NB4 (cell line): ENCODE measurements at places on chromosomes 4 and X.

DNA sequence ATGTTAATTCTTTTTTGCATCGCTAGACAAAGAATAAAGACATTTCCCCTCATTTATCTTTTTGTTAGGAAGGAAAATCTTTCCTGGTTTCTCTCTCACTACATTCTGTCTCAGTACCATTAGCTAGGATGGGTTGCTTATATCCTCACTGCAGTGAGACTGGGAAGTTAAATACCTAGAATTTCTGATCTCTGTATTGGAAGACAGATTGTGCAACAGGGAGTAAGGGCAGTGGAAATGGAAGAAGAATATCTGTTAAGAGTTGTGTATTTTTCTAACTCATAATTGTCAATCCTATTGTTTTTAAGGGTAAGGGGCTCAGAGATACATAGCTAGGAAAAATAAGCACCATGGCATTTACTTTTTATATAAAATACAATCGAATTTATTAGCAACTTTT is 19.6 kb downstream of the PTPN13 start:
- DNase-seq: no peak

- DNase-seq: no peak
These were observed 88.3 kb upstream of the UNC5C start for GRCh38 chr4:95637043-95637600.

DNA sequence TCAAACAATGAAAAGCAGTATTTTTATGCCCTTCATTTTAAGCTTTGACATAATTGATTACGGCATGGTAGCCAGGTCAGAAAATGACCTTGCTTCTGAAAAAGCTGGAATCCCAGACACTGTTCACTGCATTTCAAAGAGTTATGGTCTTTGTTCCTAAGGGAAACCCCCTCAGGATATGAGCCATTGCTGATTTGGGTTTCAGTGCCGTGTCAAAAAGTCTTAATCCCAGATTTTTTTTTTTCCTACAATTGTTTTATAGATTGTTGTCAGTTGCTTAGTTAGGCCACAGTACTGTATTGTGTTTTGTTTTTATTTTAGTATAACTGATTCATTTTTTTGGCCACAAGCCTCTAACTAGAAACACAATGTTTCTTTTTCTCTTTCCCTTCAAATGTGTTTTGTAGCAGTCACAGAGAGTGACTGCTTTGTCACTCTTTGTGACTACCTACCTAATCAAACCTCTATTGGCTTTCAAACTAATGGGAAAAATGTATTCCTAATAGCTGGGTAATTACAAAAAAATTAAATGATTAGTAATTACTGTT is 10.3 kb downstream of the WDR44 start:
- DNase-seq: no peak

DNA sequence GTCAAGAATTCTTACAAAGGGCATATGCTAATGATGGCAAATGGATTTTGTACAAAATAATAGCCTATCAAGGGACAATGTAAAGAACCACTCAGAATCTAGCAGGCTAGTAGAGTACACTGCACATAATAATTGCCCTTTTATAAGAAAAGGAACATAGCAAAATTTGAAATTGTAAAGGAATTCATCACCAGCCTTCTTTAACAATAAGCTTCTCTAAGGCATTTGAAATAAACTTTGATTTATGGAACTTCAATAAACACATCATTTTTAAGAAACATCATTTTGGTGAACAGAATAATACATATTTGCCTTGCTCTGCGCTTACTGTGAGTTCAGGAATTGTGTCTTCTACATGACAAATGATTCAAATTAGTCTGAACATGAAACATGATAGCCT is 9.7 kb upstream of the ATP10D start:
- DNase-seq: no peak

DNA sequence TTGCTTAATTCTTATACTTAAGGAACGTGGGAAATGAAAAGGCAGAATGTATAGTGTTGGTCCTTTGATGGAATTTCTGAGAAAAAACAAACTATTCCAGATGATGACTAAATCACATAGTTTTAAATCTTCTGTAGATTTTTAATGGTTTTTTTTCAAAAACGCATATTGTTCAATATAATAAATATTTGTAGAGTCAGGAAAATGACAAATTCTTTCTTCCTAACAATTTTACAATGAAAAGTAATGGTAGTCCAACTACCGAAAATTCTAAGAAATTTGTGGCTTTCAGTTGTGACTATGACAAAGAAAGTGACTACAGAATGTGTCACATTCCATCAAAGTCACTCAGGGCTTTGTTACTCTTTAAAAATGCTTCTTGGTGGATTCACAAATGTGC is 164.8 kb upstream of the PITX2 start:
- DNase-seq: no peak

- no peak for DNase-seq
These were observed 37.8 kb downstream of the SORBS2 start for GRCh38 chr4:185774131-185774653.

DNA sequence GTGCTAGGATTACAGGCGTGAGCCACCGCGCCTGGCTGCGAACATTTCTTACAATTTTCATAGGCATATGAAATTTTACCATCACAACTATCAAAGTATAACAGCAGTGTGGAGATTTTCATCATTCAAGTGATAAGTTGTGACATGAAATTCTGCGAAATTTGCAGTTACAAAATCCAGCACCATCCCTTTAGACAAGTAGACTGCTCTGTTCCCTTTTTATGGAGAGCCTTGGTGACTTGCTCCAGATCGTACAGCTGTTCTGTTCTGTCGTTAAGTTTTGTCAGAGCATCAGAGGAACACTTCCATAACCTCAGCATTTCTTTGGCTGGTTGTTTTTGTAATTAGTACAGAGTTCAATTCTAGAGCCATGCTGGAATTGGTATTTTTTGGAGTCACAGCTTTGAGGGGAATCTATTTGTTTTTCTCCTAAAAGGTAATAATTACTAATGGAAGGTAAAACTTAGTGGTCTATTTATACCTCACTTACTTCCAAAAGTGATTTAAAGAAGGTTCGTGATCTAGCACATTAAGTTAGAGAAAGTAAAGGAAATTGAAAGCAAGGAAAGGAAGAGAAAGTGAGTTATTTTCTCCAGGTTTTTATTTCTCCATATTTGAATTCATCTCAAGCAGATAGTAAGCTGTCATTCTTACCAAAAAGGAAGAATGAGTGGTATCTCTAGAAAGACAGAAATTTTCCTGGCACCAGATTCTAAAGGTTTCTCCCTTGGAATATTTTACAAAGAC is 22.1 kb downstream of the ZRSR2 start:
- no peak for DNase-seq

DNA sequence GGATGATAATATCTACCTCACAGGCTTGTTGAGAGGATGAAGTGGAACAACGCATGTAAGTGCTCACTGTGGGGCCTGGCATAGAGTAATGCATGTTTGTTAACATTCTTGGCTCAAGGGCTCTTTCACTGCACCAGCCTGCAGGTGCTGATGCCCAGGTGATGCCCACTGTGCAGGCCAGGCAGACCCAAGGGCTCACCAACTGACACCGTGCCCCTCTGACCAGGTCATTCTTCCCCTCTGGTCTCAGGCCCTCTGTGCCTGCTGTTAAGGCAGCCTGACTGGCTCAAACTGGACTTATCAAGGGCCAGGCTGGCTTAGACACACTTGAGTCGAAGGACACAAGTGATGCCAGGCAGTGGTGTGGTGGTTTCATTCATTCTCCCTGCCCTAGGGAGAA is 90.5 kb downstream of the PJA1 start:
- no peak for DNase-seq

GRCh38 chr4:4271912-4272311 is 18.0 kb downstream of the LYAR start:
- DNase-seq: peak; percentile 35

DNA sequence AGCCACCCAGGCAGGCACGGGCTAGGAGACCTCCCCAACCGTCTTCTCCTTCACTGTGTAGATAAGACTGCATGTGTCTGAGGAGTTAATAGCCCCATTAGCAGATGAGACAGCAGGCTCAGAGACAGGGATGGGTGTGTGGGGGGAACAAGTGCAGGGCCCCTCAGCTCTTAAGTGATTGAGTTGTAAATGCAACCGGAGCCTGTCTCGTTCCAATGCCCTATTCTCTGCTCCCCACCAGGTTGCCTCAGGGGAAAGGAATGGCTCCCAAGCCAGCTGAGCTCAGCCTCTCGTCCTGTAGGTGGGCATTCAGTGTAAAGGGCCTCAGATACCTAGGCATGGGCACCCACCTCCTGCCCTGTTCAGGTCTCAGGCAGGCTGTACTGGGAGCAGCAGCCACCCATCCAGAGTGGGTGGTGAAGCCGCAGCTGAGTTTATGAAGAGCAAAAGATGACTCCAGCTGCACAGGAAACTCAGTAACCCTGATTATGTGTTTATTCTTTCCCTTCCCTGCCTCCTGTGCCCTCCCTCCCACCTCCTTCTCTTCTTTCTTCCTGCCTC is 87.3 kb downstream of the PJA1 start:
- no peak for DNase-seq

DNA sequence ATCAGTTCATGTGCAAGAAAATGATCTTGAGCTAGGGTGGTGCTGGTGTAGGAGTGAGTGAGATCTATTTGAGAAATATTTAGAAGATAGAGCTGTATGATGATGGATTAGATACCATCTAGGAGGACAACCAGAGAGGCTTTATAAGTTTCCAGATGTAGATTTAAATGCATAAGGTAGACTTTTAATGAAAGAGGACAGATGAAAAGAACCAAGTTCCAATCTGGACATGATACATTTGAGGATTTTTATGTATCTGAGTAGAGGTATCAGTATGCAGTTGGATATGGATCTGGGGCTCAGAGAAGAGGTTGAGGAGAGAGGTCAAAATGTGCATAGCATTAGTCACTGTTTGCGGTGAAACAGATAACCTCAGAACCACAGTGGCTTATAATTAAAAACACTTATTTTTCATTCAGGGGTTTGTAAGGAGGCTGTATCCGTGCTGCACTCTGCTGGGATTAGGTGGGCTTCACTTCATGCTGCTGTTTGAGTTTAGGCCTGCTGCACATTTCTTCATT is 348.7 kb downstream of the BMPR1B start:
- DNase-seq: no peak

GRCh38 chr4:152340818-152341217 is 195.1 kb downstream of the FBXW7 start:
- no peak for DNase-seq

GRCh38 chr4:77093401-77093800 is 17.6 kb upstream of the CCNI start:
- no peak for DNase-seq
